Substantia nigra (tissue), 51 donors: ENCODE measurements at places on chromosomes 3 and 15.

- DNase-seq, result no peak
Measured at GRCh38 chr3:142211034-142211433, 14.4 kb downstream of the GK5 start.

DNA sequence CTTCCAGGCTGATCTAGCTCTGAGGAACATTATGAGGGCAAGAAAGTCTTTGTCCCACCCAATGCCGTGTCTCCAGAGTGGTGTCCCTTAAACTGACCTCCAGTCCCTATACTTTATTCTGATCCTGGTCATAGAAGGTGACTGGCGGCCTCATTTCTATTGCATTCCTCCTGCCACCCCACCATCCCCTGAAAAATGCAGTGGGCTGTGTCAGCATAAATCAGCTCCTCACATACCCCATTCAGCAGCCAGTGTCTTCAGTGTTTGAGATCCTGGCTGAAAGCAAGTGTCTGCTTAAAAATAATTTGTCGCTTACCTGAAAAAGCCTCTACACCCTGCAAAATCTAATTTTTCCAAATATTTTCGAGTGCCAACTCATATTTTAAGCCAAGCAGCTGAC, 346.1 kb downstream of the FEZF2 start:
- no peak for DNase-seq

DNA sequence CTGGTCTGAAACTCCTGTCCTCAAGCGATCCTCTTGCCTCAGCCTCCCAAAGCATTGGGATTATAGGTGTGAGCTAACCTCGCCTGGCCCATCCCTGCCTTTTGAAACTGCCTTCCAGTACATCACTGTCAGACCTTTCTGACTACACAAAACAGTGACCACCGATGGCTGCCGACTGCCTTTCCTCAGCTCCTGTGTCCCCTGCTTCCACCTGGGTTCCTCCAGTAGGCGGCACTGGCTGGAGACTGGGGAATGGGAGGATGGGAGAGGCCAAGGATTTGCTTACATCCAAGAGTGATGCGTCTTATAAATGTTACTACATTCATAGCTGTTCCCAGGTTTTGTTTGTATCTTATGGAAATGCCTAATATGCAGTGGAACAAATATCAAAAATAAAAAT, 242.8 kb downstream of the BBX start:
- DNase-seq, result no peak

DNA sequence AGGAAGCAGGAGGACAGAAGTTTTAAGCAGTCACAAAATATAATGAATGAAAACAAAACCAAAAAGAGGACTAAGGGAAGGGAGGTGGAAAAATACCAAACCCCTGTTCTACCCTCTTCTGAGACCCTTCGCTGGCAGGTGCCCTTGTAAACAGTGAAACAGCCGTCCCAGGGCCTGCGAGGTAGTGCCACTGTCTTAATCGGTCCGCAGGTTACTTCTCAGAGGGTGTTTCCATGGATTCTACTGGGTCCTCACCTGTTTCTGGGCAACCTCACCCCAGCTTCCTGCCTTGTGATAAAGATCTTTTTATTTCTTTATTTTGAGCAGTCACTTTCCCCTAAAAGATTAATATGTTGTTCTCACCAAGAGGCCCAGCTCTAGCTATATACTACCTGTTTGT, 65.3 kb downstream of the SLC30A4 start:
- no peak for DNase-seq

GRCh38 chr3:9754678-9755077, 4.9 kb downstream of the OGG1 start:
- no peak for DNase-seq

- DNase-seq, result no peak
Measured at GRCh38 chr3:58562498-58562897, 14.7 kb downstream of the FAM107A start.

GRCh38 chr15:42279234-42279723, 6.0 kb upstream of the TMEM87A start:
- DNase-seq, result no peak
